Activated CD4-positive, alpha-beta T cell treated with anti-CD3 and anti-CD28 coated beads for 1 hour (primary cell): ENCODE measurements at places on chromosomes 7 and 10.

- DNase-seq, result no peak
These were observed 211.3 kb downstream of the BICC1 start for GRCh38 chr10:58723966-58724365.

DNA sequence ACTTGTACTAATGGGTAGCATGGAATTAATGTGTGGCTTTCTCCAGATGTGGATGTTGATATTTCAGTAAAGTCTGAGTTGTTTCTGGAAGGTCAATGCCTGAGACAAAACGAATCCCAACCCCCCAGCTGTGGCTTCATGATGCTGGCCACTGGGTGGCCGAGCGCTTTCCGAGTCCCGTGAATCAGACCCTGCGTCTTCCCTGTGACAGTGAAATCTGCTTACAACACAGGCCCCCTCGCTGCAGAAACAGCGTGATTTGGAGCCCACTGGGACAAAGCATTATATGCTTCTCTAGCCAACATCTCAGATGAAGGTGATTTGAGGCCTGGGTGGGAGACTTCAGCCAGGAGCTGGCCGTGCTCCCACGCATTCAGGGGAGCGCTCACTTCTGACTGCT is 124.7 kb downstream of the WDR37 start:
- DNase-seq, result no peak

DNA sequence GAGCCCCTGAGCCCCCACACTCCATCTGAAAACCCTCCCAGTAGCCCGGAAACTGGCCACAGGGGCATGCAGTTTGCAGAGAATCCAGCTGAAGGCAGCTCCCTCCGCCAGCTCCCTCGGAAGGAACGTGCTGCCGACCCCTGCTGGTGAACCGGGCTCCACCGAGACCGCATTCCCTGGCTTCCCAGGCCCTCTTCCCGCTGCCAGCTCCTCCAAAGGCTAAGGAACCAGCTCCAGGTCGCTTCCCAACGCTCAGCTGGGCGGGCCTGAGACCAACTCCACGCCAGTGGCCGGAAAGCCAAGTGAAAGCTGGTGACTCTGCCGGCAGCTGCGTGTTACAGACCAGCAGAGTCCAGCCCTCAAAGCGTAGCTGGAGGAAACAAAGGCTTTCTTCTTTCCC is 35.8 kb downstream of the GPER1 start:
- no peak for DNase-seq

DNA sequence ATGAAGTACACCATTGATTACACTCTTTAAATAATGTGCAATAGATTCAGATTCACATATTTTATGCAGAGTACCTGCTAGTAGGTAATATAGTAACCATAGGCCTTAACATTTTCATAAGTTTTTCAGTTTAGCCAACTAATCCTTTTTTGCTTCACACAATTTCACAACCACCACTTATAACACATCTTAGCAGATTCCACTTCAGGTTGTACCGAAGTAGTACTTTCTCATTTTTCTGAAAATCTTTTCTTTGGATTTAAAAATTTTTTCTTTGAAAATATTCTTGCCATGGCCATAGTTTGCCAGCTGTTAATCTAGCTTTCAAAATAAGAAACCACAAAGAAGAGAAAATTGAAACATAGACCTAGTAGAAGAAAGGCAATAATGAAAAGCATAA is 203.1 kb downstream of the MGMT start:
- DNase-seq, result no peak

DNA sequence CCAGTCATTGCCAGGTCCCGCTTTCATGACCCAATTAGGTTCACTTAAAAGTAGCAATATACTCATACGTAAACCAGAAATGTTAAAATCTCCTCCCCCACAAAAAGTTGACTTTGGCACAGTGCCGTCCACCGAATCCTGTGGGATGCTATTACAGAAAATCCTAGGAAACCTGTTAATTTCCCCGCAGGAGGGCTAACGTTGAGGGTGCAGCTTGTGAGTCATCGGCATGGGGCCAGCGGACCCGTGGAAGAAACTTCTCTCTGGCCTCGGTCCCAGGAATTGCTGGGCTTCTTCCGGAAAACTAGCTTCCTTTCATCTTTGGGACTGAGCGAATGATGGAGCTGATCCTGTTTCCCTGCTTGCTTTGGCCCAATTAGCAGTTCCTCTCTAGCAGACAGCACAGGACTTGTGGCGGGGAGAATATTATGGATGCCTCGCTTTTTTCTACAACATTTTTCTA is 13.5 kb downstream of the CRYGN start:
- no peak for DNase-seq

GRCh38 chr7:70489813-70490212 is 642.1 kb upstream of the GALNT17 start:
- no peak for DNase-seq

GRCh38 chr10:61000769-61001730 is 57.1 kb upstream of the RHOBTB1 start:
- DNase-seq, result no peak

- DNase-seq, result no peak
These were observed 6.0 kb downstream of the SRGN start for GRCh38 chr10:69093933-69094332.

GRCh38 chr10:28938745-28939144 is 261.4 kb downstream of the BAMBI start:
- no peak for DNase-seq

DNA sequence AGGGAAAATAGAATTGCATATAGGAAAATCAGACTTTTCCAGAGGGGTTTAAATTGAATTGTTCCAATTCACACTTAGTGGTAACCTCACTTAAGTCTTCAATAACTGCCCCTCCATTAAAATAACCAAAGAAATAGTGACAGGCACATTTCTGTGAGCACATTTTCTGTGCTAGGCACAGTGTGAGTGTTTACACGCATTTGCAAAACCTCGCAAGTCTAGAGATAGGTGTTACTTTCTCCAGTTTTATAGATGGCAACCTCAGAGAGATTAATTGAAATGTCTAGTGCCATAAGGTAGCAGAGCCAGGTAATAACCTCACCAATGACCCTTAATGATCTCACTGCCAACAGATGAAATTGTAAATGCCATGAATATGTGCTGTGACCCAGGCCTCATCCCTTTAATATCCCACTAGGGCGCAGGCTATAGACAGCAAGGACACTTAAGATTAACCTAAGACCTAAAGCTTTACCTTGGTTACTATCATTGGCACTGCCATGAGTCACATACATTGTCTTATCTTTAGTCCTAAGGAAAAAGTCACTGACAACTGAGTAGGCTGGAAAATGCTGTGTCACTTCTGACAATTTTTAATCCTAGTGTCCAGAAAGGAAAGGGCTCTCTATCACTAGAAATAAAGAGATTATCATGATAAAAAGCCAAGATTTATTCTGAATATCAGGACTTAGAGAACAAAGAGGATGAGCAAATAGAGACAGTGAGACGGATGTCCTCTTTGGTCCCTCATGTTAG is 187.8 kb downstream of the PPP1R17 start:
- no peak for DNase-seq

GRCh38 chr10:126889421-126889820 is 15.8 kb upstream of the DOCK1 start:
- DNase-seq, result no peak

DNA sequence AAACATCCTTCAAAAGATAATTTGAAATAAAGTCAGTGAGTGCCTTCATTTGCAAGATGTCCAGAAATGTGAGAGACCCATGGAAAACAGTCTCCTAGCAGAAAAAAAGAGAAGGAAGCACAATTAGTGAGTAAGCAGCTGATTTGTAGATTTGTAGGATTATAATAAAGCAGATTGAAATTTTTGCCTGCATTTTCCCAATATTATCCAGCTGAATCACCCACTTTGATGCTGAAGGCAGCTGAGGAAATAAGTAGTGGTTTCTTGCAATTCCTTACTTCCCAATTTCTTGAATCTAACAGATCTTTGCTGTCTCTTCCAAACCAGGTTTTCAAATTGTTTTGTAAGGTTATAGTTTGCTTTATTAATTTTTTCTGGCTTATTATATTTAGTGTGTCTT is 181.4 kb downstream of the GNAT3 start:
- no peak for DNase-seq

DNA sequence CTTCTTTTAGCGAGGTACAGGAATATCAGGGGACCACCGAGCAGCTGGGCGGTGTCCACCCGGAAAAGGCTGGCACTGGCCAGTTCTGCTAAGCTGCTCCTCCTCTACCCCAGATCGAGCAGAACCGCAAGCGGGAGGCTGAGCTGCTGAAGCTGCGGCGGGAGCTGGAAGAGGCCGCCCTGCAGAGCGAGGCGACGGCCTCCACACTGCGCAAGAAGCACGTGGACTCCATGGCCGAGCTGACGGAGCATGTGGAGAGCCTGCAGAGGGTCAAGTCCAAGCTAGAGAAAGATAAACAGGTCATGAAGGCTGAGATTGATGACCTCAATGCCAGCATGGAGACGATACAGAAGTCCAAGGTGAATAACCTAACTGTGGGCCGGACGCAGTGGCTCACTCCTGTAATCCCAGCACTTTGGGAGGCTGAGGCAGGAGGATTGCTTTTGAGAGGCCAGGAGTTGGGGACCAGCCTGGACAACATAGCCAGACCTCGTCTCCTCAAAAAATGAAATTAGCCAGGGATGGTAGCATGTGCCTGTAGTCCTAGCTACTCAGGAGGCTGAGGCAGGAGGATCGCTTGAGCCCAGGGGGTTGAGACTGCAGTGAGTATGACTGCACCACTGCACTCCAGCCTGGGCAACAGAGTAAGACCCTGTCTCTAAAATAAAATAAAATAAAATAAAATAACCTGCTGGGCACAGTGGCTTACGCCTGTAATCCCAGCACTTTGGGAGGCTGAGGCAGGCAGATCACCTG is 15.3 kb downstream of the MYH16 start:
- DNase-seq, result no peak

DNA sequence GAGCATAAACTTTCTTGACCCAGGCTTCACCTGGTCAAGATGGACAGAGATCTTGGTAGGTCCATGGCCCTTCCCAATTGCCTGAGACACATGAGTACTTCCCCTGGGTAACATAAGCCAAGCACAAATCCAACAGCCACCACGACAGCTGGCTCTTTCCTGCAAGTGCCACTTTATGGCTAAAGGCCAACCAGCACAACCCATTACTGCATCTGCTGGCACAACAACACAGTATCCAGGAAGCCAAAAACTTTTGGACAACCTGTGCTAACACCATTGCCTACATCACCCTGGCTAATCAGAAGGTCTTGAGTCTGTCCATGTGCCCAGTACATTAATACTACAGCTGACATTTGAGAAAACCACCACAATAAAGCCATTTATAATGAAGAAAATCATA is 548.0 kb upstream of the SEMA3D start:
- DNase-seq, result no peak

DNA sequence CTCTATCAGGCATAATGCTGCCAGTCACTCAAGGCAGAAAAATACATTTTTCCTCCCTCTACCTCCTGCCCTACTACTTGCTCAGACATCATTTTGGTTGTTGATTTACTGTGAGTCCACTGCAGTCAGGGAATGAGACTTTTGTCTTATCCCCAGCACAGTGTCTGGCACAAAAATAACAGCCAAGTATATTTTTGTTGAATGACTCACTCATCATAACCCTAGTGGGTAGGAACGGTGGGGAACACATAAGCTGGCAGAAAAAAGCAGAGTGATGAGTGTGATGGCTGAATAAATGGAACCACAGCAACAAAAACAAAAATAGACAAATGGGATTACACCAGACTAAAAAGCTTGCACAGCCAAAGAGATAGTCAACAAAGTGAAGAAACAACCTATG is 65.8 kb upstream of the LAMB4 start:
- DNase-seq, result no peak

DNA sequence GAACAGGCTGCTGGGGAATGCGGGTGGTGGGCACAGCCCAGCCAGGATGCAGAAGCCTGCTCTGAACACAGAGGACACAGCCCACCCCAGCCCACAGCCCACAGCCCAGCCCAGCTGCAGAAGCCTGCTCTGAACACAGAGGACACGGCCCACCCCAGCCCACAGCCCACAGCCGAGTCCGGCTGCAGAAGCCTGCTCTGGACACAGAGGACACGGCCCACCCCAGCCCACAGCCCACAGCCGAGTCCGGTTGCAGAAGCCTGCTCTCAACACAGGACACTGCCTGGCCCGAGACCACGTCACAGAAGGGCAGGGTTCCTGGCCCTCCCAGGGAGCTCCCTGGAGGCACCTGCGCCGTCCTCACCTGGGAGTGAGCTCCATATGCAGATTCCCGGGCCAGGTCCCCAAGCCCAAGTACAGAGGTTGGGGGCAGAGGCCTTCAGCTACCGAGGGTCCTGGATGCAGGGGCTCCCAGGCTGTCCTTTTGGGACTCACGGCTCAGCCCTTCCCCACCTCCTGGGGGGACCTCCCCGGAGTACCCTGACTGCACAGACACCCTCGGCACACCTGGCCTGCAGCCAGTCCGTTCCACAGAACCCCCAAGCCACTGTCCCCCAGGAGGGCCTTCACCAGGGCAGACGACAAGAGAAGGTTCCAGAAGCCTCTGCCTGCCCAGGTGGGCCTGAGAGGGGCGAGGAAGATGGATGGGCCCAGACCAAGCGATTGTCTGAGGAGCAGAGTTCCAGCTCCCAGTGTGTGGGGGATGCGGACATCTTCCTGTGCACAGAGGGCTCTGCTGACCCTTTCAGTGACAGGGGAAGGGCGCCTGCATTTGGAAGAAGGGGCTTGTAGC is 23.7 kb upstream of the FOXL3 start:
- DNase-seq, result no peak

DNA sequence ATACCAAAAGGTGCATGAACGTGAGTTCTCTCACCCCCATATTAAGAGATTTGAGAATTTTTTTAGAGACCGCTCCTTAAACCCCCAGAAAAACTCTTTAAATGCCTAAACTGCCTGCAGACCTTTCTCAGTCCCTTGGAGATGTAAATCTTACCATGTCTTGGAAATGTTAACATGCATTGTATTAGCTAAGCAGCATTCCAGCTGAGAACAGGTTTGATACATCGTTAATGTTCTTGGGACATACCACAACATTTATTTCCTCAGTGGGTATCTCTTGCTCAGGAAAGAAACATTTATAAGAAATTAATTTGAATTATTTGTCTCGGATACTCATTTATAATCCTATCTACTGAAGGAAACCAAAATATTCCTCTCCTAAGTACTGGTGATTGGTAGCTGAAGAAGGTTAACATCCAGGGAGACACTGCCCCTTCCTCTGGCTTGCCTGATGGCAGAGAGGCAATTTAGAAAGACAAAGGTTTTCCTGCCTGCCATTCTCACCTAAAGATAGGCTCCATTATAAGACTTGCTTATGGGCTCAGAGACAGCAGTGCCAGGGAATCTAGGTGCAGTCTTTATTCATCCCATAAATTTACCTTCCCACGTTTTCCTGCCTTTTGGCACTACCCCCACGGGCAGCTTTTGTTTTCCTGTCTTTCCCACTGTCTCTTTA is 141.2 kb downstream of the COBL start:
- DNase-seq, result no peak

GRCh38 chr7:111605246-111605645 is 43.0 kb upstream of the IMMP2L start:
- DNase-seq, result no peak

DNA sequence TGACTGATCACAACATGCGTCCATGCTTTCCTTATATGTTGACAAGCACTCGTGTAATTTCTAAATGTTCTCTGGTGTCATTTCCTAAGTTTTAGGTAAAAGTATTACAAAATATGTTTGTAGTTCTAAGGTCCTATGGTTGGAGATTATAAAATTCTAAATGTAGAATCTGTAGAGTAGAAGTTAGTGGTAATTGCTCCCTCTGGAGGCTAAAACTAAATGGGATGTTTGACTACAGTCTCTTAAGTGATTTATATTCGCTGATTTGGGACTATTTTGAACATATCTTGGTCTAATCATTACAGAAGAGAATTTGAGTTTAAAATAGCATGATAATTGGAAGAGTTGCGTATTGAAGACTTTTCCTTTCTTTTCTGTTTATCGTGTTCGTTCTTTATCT is 74.1 kb downstream of the ZMYND11 start:
- no peak for DNase-seq

- no peak for DNase-seq
These were observed 44.4 kb upstream of the CD36 start for GRCh38 chr7:80593869-80594586.

- no peak for DNase-seq
These were observed 80.3 kb downstream of the KAT6B start for GRCh38 chr10:74906611-74907198.
